ENCODE measurements at places on chromosomes 13 and 19.

DNA sequence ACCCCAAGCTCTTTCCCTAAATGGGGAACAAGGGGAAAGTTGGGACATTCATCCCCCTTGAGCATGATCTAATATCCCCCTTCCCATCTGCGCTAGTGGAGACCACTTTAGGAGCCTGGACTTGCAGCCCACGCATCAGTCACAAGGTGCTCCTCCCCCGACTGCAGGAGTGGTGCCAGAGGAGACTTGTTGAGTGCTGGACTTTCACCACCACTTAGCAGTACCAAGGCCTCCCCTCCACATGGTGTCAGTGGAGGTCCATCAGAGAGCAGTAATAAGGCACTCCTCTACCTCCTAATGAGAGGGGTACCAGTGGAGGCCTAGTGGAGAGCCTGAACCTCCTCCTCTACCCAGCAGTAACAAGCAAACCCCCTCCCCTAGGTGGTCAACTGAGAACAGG is 22.5 kb downstream of the CAB39L start:
- no peak for DNase-seq

GRCh38 chr19:46303691-46304397 is 7.0 kb downstream of the HIF3A start:
- no peak for DNase-seq

- no peak for DNase-seq
Measured at GRCh38 chr13:40969169-40969901, 49.8 kb downstream of the ELF1 start.

- no peak for DNase-seq
Measured at GRCh38 chr13:71672512-71672911, 194.5 kb downstream of the DACH1 start.

DNA sequence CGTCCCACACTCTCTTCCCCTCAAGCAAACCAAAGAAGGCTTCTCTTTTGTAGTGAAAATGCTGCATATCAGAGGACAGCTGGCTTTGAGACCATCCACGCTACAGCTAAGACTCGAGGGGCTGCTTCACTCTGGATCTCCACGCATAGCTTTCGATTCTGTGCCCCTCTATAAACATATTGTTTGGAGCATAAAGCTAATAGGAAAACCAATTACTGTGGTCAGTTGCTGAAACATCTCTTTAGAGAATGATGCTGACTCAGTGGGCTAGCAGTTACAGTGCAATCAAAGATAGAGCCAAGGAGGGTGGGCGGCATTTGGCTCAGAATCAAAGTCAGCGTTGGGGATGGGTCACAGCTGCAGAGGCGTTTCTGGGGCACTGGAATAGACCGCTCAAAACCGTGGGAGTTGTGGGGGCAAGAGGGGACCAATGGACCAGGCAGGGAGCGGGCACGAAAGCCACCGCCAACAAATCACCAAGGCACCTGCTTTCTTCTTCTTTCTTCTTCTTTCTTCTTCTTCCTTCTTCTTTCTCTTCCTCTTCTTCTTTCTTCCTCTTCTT is 76.7 kb downstream of the RASL11A start:
- no peak for DNase-seq

DNA sequence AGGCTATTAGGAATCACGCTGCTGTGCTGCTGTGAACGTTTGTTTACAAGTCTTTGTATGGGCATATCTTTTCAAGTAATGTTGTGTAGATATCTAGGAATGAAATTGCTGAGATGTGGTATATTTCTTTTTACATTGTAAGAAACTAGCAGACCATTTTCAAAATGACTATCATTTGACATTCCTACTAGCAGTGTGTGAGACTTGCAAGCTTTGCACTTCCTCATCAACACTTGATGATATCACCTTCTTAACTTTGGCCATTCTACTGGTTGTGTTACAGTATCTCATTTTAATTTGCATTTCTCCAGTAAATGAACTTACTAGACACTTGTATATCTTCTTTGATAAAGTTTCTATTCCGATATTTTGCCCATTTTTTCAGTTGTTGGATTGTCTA is 12.1 kb downstream of the METTL21C start:
- DNase-seq, result no peak

GRCh38 chr13:53807251-53807834 is 778.7 kb downstream of the OLFM4 start:
- no peak for DNase-seq

All from effector CD4-positive, alpha-beta T cell (primary cell).